T-helper 2 cell treated with Interferon-gamma antibody and Interleukin-4, amounts not matched to agents 5 μg/mL and 100 μg/mL, for 36 hours (primary cell): ENCODE measurements at places on chromosomes 4 and X.

GRCh38 chr4:146932116-146932515 is 13.5 kb downstream of the TTC29 start:
- DNase-seq: no peak

- no peak for DNase-seq
Measured at GRCh38 chr4:108559068-108559793, 61.1 kb upstream of the RPL34 start.

GRCh38 chr4:61199873-61200186 is 296 bp upstream of the ADGRL3 start:
- no peak for DNase-seq

DNA sequence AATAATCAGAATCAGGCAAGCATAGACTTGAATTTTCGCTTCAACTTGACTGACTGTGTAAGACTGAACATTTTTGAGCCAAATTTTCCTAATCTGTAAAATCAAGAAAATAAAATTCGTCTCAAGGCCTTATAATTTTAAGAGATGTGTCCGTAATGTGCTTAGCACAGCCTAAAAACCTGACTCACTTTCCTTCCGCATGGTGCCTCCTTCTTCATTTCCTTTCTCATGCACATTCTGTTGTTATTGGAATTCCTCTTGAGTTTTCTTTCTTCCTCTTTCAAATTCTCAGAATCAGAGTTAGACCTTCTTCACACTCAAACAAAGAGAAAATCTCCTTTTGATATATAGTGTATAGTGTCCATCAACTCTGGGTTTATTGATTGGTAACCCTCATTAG is 208.9 kb upstream of the SLIT2 start:
- no peak for DNase-seq

DNA sequence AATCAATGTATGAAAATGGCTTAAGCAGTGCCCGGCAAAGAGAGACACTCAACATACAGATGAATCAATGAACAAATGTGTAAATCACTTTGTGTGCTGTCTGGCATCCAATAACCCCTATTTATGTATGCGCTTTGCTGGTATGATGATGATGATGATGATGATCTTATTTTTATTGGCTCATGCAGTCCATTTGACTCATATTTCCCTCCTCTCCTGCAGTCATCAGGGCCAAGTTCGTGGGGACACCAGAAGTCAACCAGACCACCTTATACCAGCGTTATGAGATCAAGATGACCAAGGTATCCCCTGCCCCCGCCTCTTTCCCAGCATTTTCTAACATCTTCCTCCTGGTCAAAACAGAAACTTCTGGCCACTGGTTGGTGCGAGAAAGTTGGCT is 2.5 kb downstream of the TIMP1 start:
- no peak for DNase-seq

GRCh38 chr4:5166377-5166776 is 115.1 kb downstream of the STK32B start:
- no peak for DNase-seq

DNA sequence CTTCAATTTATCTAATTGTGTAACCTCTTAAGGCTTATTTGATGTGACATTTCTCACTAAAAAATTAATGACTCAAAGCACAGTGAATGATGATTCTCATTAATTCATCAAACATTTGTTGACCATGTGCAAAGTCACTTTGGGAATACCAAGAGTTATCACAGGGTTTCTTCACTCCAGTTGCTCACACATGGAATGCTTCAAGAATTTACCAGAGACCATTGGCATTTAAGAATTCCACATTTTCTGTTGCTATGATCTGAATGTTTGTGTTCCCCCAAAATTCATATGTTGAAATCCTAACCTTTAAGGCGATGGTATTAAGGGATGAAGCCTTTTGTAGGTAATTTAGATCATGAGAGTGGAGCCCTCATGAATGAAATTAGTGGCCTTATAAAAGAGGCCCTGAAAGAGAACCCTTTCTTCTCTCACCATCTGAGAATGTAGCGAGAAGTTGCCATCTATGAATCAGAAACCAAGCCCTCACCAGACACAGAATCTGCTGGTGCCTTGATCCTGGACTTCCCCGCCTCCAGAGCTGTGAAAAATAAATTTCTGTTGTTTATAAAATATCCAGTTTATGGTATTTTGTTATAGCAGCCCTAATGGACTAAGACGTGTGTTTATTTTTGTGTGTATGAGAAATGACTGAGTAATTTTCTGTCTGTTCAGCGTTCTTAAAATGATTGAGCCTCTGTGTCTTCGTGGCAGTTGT is 16.4 kb upstream of the SRPX start:
- DNase-seq: no peak

DNA sequence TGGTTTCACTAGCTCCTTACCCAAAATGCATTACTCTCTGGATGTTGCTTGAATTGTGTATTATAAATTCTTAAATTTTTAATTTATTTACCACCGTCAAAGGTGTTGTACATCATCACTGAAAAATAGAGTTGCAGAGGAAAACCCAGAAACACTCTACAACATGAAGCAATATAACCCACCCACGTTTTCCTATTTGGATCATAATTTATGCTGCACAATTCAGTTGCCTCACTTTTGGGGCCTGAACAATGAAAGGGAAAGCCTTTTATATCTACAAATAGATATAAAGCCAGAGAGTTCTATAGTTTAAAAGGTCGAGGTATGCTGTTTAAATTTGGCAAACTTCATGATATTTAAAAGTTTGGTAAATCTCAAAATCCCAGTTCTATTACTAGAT is 115.4 kb downstream of the MGST2 start:
- no peak for DNase-seq

DNA sequence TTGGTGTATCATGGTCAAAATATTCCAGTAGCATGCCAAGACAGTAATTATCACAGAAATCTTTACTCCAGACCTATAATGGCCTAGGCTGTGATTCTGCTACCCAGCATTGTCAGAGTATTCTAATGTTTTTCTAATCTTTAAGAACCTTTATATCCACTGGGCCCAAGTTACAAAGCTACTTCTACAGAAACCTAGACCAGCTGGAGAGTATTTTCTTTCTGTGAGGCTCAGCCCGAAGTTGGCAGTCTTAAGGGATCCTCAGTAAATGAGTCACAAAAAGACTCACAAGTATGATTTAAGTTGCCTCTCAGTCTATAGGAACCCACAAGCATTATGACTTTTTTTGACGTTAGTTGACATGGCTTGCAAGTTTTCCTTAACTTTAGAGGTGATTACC is 638.5 kb upstream of the FAM241A start:
- DNase-seq: no peak

DNA sequence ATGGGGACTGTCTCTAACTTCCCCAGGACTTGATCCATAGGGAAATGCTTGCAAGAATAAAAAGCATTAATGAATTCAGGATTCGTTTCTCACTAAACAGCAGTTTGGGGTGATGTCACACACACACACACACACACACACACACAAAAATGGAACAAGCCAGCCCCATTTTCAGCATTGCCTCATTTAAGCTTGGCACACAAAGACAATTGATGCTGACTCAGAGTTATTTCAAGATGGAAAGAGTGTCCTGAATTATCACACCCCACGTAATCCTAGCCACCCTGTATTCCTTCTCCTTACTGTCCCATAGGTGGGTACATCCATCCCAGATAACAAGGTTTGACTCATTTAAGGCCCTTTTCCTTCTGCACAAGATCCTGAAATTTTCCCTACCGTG is 345.1 kb upstream of the HS3ST1 start:
- DNase-seq: no peak

DNA sequence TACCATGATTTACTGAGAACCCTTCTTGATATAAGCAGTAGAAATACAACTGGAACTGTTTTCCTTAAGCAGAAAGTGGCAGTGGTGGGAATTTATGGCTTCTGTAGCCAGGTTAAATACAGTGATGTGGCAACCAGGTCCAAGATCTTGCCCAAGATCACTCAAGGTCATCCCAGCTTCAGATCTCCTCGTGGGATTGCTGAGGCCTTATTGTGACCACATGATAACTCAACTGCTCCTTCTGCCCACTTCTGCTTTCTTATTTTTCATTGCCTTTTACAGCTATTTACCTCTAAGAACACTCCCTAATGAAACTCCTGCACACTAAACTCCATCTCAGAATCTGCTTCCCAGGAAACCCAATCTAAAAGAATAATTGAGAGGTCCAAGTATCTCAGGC is 12.4 kb upstream of the CYBB start:
- no peak for DNase-seq

- no peak for DNase-seq
Measured at GRCh38 chr4:6607368-6608055, 32.5 kb downstream of the MAN2B2 start.

DNA sequence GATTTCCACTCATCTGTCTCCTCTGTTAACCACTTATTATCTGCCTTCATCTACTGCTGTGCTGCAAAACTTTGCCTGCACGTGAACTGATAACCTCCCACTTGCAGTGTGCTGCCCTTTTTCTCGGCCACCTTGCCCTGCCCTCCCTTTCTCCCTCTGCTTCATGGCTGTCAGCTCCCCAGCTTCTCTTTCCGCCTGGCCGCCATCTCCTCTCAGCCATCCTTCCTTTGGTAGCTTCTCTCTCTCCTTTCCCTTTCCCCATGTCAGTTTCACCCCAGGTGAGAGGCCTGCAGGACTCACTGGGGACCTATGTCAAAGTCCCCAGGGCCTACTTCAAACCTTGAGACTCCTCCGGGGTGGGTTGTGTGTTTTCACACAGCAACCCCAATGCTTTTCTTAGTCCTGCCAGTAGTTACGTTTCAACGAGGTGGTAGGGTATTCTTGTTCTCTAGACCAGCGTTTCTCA is 6.6 kb downstream of the MSL3 start:
- DNase-seq: no peak

- no peak for DNase-seq
Measured at GRCh38 chrX:153819384-153820040, 10.8 kb downstream of the PDZD4 start.

DNA sequence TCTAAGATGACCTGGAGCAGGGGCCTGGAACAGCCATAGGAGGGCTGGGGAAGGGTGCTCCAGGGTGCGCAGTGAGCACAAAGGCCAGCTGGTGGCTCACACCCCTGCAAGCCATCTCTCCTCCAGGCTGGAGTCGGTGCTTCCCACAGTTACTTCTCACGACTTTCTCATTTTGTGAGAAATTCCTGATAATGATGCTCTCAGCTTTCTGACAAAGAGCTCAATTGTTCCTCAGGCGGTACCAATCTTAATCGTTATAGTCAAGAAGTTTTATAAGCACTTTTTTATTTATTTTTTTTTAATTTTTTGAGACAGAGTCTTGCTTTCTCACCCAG is 11.7 kb upstream of the WFS1 start:
- no peak for DNase-seq

- DNase-seq: no peak
Measured at GRCh38 chrX:46716796-46717195, 42.1 kb downstream of the SLC9A7 start.

DNA sequence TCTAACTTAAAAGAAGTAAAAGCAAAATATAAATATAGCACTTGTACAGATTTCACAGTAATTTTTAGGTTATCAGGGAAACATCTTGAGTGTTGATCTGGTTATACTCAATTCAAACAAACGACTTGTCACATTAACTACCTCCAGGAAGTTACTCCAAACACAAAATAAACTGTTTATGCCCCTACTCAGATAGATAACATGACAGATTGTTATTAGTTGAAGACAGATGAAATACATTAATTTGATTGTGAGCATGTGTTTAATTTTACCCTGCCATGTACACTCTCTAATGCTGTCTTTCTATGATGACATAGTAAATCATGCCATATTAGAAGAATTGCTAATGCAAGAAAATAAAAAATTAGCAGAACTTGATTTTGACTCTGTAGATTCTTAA is 88.0 kb downstream of the RAB28 start:
- DNase-seq: no peak

GRCh38 chr4:179625406-179625805 is 2183.2 kb upstream of the AGA start:
- DNase-seq: no peak

- no peak for DNase-seq
Measured at GRCh38 chr4:181728305-181728966, 514.8 kb upstream of the TENM3 start.

GRCh38 chrX:70445951-70446350 is 1.3 kb downstream of the DLG3 start:
- DNase-seq: no peak

DNA sequence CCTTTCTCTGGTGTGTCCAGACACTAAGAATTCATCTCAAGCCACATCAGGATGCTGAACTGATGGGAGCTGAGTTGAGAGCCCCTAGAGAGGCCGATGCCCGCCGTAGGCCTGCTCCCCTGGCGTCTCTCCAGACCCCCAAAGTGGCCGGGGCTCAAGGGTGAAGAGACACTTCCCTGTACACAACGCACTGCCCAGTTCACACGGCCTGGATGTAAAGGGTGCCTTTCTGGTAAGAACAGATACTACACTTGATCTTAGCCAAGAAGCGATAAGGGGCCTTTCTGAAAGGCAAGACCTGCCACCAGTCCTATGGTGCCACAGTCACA is 5.1 kb upstream of the TREX2 start:
- DNase-seq: no peak

GRCh38 chrX:10327651-10328050 is 170.9 kb downstream of the CLCN4 start:
- no peak for DNase-seq

DNA sequence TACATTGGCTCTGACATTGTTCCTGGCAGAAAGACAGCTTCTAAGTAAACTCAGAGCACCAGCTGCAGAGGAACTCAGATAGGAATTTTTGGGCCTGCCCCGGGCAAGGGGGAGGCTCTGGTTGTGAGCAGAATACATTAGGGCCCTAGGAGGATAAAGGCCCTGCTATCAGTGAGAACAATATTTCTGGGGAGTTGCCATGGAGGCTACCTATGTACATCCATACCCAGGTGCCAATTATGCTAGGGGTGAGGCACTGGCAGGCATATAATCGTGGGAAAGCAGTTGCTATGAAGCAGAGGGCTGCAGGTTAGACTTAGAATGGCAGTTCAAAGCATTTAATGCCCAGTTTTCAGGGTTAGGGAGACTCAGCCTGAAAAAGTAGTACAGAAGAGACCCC is 273.5 kb upstream of the EDA2R start:
- no peak for DNase-seq

DNA sequence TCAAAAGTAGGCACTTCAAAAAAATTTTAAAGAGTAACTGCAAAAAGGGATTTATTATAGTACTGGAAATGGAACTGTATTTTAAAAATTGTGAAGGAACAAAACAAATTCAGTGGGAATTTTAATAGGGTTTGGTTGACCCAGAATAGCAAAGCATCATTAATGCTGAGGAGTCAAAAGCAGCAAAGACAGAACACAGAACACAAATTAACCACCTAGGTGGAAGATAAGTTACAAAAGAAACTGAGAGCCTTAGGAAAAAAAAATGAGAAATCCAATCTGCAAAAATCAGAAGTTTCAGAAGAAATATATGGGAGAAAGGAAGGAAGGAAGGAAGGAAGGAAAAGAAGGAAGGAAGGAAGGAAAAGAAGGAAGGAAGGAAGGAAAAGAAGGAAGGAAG is 49.2 kb upstream of the NAF1 start:
- no peak for DNase-seq
